IMR-90 (cell line): ENCODE measurements at places on chromosomes 5 and 9.

DNA sequence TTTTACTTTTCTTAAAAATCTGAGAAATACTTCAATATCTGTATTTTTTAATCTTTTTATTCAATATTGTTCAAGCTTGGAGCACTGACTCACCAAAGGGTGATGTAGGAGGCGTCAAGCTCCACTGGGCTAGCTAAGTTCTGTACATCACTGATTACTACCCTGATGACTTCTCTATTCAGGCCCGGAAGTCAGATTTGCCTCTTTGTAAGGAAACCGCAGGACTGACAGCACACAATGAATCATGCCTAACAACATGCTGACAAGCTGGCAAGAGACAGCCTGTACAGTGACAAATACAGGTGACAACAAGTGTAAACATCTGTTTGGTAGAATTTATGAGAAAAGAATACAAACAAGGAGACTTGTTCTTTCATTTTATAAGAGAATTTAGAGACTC lies 627.9 kb upstream of the RORB start:
- DNase-seq = no peak

- DNase-seq = no peak
These were observed 122.7 kb upstream of the TNC start for GRCh38 chr9:115240676-115241075.

GRCh38 chr5:57332361-57332760 lies 150.2 kb downstream of the ACTBL2 start:
- peak; percentile 86 for DNase-seq

DNA sequence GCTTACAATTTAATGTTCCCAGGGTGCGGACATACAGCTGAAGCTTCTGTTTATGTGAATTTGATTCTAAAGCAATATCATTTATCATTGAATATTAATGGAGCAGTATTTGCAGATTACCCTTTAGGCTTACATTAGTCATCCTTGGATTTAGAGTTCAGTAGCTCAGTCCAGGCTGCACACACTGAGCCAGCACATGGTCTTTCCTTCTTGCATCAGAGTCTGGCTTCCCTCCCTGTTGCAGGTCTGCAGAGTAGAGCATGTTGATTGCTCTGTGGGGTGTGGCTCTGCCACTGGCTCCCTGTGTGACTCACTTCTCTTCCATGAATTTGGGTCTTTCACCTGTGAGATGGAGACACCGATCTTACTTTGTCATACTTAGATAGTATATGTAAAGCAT lies 36.8 kb downstream of the NSG2 start:
- no peak for DNase-seq

- DNase-seq = no peak
These were observed 101.4 kb upstream of the SPEF2 start for GRCh38 chr5:35516271-35516670.
